GM23338 (cell line): ENCODE measurements at places on chromosomes 3 and 15.

DNA sequence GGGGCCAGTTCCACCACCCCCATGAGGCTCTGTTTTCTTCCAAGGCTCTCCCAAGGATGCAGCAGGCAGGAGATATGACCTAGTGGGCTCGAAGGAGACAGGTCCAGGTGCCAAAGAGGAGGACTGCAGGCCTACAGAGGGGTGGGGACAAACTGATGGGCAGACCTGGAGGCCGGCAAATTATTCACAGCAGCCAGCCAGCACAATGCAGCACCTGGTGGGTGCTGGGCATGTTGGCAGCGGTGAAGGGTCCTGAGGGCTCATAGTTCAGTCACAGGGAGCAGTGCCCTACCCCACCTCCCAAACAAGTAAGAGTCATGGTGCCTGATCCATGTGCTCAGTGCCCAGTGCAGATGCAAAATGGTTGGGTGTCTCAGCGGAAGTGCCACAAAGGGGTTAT lies 171.7 kb downstream of the ABHD5 start:
- no peak for DNase-seq

DNA sequence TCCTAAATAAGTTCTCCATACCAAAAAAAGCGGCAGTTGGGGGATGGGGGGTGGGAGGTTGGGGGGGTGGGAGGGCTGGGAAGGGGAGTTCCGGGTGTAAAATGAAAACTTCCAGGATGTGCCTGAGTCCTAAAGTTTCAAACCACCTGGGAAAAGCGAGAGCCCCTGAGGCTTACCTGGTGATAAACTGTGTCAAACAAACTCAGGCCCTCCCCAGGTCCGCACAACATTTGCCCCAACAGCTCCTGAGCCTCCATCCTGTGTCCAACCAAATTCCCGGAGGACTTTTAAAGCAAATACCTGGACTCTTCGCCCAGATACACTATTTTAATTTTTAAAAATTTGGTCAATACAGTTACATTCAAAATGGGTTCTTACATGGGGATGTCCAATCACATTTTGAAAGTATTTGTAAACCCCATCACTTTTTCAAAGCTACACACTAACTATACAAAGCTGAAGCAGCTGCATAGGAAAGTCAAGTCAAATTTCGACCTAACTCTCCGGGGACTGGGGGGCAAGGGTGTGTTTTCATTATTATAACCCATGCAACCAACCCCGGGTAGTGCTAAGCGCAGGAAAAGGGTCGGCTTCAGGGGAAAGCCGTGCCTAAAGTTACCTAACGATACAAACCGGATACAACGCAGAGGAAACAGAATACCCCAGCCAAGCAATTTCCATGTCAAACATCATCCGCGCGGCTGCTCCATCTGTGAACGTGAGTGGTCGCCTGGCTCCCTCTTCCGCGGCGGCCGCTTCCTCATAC lies 685 bp upstream of the FOXB1 start:
- no peak for DNase-seq

GRCh38 chr3:188323067-188323842 lies 169.3 kb downstream of the LPP start:
- no peak for DNase-seq

GRCh38 chr3:124792341-124793040 lies 62.2 kb downstream of the UMPS start:
- DNase-seq, result no peak

GRCh38 chr15:40637221-40637745 lies 43.2 kb downstream of the KNL1 start:
- no peak for DNase-seq

- DNase-seq, result peak; percentile 55
These were observed 149.7 kb upstream of the ATP2B2 start for GRCh38 chr3:10655105-10655504.

GRCh38 chr3:42685363-42685881 lies at the start of gene KLHL40:
TSS of gene KLHL40 (plus strand) at chr3:42685537. CDS start at chr3:42685619, 82 bp downstream.
- no peak for DNase-seq

DNA sequence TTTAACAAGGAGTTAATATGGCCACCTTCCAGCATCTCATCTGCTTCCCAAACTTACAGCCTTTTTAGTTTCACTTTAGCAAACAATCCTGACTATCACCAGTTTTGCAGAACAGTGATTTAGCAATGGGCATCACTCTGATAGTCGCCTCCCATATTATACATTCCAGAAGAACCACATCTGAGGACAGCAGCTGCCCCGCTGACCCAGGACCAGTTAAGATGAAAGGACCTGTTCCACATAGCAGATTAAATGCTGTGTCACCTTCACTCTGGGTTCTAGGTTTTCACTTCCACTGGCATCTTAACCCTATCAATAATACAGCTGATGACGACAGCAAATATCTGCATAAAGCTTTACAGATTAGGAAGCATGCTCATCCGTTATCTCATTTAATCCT lies 99.8 kb downstream of the TRIM69 start:
- DNase-seq, result no peak

DNA sequence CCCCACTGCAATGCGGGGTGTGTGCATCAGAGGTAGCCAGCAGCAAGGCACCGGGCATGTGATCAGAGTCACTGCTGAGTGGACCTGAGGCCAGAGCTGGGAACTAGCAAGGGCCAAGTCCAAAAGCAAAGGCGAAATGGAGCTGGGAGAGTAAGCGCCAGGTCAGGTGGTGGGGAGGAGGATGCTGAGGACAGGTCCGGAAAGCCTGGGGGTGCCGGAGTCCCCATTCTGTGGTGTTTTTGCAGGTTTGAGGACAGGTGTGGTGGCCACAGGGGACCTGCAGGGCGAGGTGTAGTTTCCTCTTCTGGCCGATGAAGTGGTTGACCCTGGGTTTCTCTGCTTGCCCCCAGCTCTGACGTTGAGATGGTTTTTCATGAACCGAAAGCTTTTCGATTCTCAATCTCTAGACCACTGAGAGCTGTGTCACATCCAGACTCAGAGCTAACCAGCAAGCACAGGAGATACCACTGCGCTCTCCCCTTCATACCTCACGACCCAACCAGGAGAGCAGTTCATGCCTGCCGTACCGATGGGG lies 35.0 kb upstream of the HES1 start:
- no peak for DNase-seq

- DNase-seq, result no peak
These were observed 71.0 kb upstream of the ZBED2 start for GRCh38 chr3:111666041-111666735.

- no peak for DNase-seq
These were observed 151.5 kb upstream of the BHLHE40 start for GRCh38 chr3:4827767-4828166.

DNA sequence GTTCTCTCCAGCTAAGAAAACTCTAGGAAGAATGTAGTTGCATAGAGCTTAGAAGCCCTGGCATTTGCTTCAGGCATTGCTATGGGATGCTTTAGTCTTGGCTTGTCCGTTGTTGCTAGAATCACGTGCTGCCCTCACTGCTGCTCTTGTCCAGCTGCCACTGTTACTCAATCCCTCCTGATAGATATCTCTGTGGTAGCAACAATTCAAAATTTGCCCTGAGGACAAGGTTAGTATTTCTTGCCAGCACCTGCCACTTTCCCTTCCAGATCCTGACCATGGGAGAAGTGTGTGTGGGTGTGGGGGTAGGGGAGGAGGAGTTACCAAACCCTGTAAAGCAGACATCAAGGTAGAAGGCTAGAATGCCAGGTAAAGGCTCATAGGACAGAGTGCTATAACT lies 113.8 kb downstream of the PPM1L start:
- DNase-seq, result no peak

- no peak for DNase-seq
These were observed 30.8 kb upstream of the ARF4 start for GRCh38 chr3:57627976-57628375.

DNA sequence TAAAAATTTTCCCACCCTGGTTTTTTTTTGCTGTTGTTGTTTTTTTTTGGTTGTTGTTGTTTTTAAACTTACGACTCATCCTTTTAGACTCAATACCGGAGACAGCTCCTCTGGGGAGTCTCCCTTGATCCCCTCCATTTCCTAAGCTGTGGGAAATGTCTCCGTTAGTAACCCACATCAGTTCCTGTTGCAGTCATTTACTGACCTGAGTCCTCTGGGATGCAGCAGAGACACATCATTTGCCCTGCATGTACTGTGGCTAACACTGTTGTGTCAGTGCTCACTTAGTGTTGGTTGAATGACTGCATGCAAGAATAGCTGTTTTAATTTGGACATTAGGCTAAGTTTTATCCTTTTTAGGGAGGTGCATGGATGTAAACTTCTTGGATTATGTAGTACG lies 83.8 kb downstream of the MBNL1 start:
- DNase-seq, result peak; percentile 24

GRCh38 chr3:123834631-123835030 lies 49.5 kb downstream of the MYLK start:
- DNase-seq, result no peak

- no peak for DNase-seq
These were observed 24.1 kb downstream of the ACAD9 start for GRCh38 chr3:128903501-128903900.

DNA sequence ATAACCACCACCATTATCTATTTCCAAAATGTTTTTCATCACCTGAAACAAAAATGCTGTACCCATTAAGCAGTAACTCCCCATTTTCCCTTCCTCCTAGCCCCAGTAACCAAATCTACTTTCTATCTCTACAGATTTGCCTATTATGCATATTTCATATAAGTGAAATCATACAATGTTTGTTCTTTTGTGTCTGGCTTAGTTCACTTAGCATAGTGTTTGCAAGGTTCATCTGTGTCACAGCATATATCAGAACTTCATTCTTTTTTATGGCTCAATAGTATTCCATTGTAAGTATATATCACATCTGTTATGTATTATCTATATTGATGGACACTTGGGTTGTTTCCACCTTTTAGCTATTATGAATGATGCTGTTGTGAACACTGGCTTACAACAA lies 16.7 kb upstream of the GMPPB start:
- DNase-seq, result no peak

GRCh38 chr3:141858312-141858711 lies 18.1 kb upstream of the ATP1B3 start:
- DNase-seq, result no peak

- DNase-seq, result no peak
These were observed 41.8 kb upstream of the CHRNB4 start for GRCh38 chr15:78682693-78683410.

- no peak for DNase-seq
These were observed 56.8 kb downstream of the SMAD6 start for GRCh38 chr15:66758844-66759243.

GRCh38 chr3:32452009-32452408 lies 50.6 kb downstream of the CMTM6 start:
- no peak for DNase-seq

DNA sequence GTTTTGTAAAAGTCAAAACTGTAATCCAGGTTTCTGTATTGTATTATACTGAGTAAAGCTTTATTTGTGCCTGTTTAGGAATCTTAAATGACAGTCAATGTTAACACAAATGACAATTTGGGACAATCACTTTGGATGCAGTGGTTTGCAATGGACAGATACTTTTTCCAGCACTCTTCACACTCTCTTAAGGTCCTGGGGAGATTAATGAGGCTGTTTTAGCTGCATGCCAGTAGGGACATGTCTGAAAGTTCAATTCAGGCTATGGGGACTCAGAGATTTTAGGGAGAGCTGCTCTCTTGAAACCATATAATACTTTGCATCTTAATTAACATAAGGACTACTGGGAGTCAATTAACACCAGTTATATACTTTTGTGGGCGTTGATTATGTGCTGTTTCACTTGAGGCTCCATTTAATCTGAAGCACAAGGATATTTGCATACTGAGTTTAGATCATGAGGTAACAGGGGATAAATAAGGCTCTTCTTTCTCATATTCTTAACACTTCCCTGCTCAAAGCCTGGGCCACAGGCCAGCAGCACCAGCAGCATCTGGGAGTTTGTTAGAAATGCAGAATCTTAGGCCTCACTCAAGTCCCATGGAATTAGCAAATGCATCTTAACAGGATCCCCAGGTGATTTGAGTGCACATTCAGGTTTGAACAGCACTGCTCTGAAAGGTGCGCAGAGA lies 972.8 kb downstream of the PLOD2 start:
- DNase-seq, result no peak

DNA sequence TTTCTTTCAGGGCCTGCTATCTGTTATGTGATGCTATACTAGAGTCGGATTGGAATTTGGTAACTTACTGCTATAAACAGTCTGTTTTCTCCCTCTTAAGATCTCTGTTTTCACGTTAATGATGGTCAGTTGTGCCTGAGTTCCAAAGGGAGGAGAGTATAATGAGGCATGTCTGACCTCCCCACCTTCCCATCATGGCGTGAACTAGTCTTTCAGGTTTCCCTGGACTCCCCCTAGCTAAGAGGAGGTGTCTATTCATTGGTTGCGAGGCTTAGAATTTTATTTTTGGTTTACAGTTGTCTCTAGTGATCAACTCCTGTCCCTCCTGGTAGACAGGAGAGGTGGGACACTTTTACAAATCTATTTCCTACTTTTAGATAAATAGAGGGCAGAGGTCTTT lies 27.8 kb upstream of the PXYLP1 start:
- peak; percentile 14 for DNase-seq

GRCh38 chr3:139705631-139706030 lies 27.9 kb upstream of the NMNAT3 start:
- no peak for DNase-seq

DNA sequence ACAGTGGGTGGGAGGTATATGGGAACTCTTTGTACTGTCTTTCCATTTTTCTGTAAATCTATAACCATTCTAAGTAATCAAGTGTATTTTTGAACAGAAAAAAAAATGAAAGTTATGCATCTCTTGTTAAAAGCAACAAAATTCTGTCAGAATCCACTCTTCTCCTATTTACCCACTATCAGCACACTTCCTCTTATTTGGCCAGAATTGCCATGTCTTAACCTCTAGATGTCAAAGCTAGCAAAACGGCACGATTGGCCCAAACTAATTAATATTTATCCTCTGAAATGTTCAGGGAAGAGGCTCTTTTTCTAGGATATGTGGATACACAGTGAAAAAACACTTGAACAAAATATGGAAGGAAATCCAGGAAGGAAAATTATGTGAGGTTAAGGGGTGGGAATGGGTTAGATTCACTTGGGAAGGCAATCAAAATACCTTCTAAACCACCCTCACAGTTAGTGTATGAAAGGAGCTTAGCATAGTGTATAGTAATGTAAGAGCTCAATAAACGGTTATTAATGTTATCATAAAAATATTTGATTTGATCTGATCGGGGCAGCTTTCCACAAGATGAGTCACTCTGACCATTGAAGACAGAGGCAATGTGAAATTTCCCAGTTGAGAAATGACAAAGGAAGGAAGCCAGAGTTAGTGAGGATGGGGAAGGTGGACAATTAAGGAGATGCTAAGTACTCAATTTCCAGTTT lies 20.1 kb upstream of the TGFBR2 start:
- no peak for DNase-seq

GRCh38 chr3:128011140-128011539 lies 41.1 kb upstream of the SEC61A1 start:
- peak; percentile 95 for DNase-seq

DNA sequence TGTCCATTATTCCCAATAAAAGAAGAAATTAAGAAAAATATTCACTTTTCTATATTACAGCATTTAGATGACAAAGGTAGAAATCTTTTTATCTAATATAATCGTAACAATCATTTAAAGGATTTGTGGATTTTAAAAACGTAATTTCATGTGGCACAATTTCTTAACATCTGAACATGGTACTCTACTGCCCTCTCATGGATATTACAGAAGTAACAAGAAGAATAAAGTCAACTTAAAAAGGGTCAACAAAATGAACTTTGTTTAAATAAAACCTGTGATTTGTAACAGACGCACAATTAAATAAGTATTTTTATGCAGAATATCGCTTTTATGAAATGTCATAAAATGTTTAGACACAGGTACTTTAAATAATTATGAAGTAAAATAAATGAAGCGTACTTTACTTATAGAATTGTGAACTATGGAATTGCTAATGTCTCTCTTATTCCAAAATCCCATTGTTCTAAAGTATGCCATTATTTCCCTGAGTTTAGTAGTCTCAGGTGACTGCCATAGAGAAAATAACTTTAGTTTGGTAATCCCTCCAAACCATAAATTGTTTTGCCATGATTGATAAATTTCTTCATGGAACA lies 366.8 kb upstream of the ZNF385D start:
- DNase-seq, result peak; percentile 61
